ENCODE measurements at places on chromosomes 1 and 21.
A peak's percentile ranks its signal among the peaks of the same experiment; 100 is the strongest.

DNA sequence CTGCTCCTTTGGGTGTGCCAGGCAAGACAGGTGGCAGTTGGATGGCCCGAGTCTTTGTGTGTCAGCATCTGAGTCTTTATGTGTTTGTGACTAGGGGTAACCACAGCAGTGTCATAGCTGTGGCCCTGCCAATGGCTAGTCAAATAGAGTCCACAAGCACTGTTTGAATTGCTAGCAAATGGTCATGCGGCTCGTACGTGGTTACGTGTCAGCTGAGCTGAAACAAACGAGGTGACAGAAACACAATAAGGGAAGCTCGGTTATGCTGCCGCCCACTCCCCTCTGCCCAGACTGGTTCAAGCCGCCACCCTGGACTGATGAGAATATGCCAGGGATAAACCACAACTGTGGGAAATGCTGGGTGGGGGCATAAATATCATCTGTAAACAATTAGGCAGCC, 174.3 kb upstream of the LMO4 start:
- no peak overlapping the region for H3K4me3 ChIP-seq
- H3K4me1 ChIP-seq = peaks cover 4% of the 10 kb centered on the region

DNA sequence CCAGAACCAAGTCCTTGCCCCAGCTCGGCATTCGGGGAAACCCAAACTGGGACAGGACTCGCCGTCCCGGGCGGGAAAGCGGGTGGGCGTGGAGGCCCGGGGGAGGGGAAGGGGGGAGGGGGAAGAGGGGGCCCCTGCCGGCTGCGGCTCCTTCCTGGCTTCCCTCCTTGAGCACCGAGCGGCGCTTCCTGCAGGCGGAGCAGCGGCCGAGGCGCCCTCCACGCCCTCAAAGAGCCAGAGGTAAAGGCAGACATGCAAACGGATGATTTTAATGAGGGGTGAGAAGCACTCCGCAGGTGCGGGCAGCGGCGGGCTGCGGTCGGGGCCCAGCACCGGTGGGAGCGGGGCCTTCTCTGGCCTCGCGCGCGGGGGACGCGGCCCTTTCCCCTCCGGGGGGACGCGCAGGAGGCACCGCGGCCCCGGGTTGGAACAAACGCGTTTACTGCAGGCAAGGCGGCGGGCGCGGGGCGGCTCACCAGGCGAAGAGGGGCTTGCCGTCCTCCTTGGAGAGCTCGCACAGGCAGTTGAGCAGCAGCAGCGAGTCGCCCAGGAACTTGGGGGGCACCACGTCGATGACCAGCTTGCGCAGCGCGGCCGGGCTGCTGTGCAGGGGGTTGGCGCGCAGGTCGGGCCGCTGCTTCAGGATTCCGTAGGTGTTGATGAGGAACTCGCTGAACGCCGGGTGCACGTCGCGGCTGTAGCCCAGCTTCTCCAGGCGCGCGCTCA, 5.7 kb upstream of the FTCD start:
- H3K4me1 ChIP-seq = peaks cover 5% of the 10 kb centered on the region
- peak; percentile 61 for DNase-seq
- H3K27ac ChIP-seq = no peak overlapping the region
- no peak overlapping the region for H3K4me3 ChIP-seq
- no peaks in the 10 kb centered on the region for H3K27me3 ChIP-seq

DNA sequence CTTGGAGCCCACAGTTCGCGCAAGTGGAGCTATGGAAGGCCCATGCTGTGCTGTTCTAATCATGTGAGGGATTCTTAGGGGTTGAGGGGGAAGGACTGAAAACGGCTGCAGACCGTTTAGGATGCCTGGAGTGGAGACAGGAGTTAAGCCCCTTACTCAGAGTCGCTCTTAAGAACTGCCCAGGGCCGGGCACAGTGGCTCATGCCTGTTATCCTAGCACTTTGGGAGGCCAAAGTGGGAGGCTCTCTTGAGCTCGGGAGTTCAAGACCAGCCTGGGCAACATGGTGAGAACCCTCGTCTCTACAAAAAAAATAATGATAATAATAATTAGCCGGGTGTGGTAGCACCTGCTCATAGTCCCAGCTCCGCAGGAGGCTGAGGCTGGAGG, 1.1 kb downstream of the ZNF672 start:
- peaks cover 15% of the 10 kb centered on the region for H3K4me1 ChIP-seq
- no peak for DNase-seq
- no peaks in the 10 kb centered on the region for H3K36me3 ChIP-seq

GRCh38 chr21:21921410-21922232, 923.4 kb downstream of the NCAM2 start:
- no peak for DNase-seq
- H3K36me3 ChIP-seq = no peaks in the 10 kb centered on the region
- no peaks in the 10 kb centered on the region for H3K27me3 ChIP-seq
- H3K27ac ChIP-seq = no peak overlapping the region

DNA sequence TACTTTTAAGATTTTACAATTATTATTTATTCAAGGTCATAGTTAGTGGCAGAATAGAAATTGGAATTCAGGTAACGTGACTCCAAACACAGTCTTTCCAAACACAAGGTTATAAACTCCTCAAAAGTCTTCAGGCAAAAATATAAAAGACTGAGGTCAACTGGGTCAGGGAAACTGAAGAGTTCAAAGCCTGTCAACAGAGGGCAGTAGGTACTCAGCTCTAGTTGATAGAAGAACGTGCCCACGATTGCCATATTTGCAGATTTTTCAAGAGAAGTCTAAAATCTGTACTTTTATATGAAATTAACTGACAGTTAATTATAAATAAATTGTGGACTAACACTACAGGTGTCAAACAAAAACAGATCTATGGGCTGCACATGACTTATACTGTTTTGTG, 135.0 kb downstream of the LHX4 start:
- no peak overlapping the region for H3K4me3 ChIP-seq
- H3K4me1 ChIP-seq = no peaks in the 10 kb centered on the region
- no peaks in the 10 kb centered on the region for H3K27me3 ChIP-seq

DNA sequence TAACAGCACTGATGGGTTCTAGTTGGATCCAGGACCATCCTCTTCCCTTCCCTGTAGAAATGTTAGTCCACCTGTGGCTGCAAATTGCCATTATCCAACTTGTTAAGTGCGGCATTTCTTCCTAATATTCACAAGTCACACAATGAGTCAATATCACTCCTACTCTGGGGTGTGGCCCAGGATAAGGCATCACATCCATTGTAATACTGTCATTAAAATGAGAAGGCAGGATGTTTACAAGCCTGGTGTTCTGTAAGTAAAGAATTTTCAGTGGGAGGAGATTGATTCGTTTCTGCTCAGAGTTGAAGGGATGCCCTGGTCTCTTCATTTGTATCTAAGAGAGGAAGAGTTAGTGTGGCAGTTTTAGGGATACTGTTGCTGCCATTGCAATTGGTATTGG, 18.1 kb upstream of the ARHGAP29 start:
- H3K4me3 ChIP-seq = no peak overlapping the region
- H3K36me3 ChIP-seq = no peaks in the 10 kb centered on the region
- H3K4me1 ChIP-seq = peaks cover 19% of the 10 kb centered on the region

- no peaks in the 10 kb centered on the region for H3K36me3 ChIP-seq
- H3K4me3 ChIP-seq = peak overlapping the region; percentile 36
- peak; percentile 59 for DNase-seq
- H3K27ac ChIP-seq = peak overlapping the region; percentile 88
These were observed 19.8 kb upstream of the LBR start for GRCh38 chr1:225447650-225448089.

DNA sequence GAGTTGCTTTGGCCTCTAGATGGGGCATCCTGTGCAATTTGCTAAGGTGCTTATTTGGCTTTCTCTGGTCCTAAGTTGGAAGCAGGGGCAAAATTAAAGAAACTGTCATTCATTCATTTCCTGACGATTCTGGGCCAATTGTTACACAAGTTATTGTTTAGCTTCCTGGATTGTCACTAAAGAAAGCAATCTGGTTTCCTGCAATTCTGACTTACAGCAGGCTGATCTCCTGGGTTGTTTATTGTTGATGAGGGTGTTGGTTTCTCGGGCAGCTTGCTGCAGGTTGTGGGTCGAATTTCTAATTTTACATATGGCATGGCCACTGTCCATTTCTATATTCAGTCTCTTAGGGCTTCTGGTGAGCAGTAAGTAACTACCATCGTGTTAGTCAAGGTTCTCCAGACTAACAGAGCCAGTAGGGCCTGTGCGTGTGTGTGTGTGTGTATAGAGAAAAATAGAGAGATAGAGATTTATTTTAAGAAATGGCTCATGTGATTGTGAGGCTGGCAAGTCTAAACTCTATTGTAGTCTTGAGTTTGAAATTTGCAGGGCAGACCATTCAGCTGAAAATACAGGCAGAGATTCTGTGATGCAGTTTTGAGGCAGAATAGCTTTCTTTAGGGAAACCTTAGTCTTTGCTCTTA, 30.4 kb downstream of the CTH start:
- no peak overlapping the region for H3K4me3 ChIP-seq
- DNase-seq = no peak
- no peak overlapping the region for H3K27ac ChIP-seq
- H3K36me3 ChIP-seq = peaks cover 15% of the 10 kb centered on the region

- peaks cover 25% of the 10 kb centered on the region for H3K4me1 ChIP-seq
- no peak overlapping the region for H3K4me3 ChIP-seq
- no peaks in the 10 kb centered on the region for H3K36me3 ChIP-seq
- H3K27me3 ChIP-seq = no peaks in the 10 kb centered on the region
- H3K27ac ChIP-seq = no peak overlapping the region
These were observed 86.9 kb downstream of the NAV1 start for GRCh38 chr1:201625851-201626251.

- H3K27ac ChIP-seq = no peak overlapping the region
- no peaks in the 10 kb centered on the region for H3K27me3 ChIP-seq
- DNase-seq = no peak
- peaks cover 64% of the 10 kb centered on the region for H3K36me3 ChIP-seq
These were observed 2.3 kb upstream of the NRAS start for GRCh38 chr1:114718661-114719423.

GRCh38 chr1:93692026-93692425, 10.4 kb upstream of the BCAR3 start:
- H3K27ac ChIP-seq = peak overlapping the region; percentile 70
- no peaks in the 10 kb centered on the region for H3K27me3 ChIP-seq
- no peak for DNase-seq
- no peak overlapping the region for H3K4me3 ChIP-seq
- no peaks in the 10 kb centered on the region for H3K36me3 ChIP-seq

DNA sequence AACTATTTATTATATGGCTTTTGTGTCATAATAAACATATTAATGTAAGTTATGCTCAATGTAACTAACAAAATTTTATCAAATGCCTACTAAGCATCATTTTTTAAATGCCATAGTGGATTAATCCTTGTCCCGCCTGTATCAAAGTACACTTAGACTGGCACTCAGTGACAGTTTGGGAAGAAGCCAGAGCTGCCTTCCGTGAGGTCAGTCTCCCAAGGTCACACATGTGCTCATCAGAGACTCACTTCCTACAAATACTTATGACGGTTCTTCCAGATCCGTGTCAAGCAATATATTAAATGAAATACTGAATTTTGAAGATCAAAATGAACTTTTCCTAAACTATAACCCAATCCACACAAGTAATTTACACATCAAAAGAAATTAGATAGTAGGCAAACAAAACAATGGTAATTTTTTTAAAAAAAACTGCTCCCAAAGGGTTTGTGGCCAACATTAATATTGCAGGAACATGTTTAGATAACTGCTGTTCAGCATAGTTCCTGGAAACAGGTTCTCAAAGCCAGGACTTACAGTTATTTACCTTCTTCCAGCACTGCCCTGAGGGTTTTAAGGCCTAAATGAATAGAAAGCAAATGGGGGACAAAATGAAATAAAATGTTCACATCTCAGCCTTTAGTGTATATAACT, 27.2 kb downstream of the WLS start:
- DNase-seq = no peak
- H3K4me1 ChIP-seq = peaks cover 69% of the 10 kb centered on the region
- H3K36me3 ChIP-seq = no peaks in the 10 kb centered on the region
- no peak overlapping the region for H3K4me3 ChIP-seq
- H3K27me3 ChIP-seq = no peaks in the 10 kb centered on the region

- no peak overlapping the region for H3K27ac ChIP-seq
- DNase-seq = no peak
- no peaks in the 10 kb centered on the region for H3K4me1 ChIP-seq
- H3K27me3 ChIP-seq = no peaks in the 10 kb centered on the region
- H3K36me3 ChIP-seq = no peaks in the 10 kb centered on the region
These were observed 30.0 kb downstream of the CACHD1 start for GRCh38 chr1:64499966-64500365.

- H3K27ac ChIP-seq = no peak overlapping the region
- DNase-seq = no peak
- H3K36me3 ChIP-seq = no peaks in the 10 kb centered on the region
- H3K4me1 ChIP-seq = no peaks in the 10 kb centered on the region
- H3K27me3 ChIP-seq = peaks cover 3% of the 10 kb centered on the region
These were observed 6.3 kb upstream of the VPS26C start for GRCh38 chr21:37273440-37273839.

- DNase-seq = no peak
- no peaks in the 10 kb centered on the region for H3K27me3 ChIP-seq
- no peak overlapping the region for H3K27ac ChIP-seq
- H3K4me1 ChIP-seq = peaks cover 16% of the 10 kb centered on the region
- no peak overlapping the region for H3K4me3 ChIP-seq
These were observed 76.1 kb downstream of the CACHD1 start for GRCh38 chr1:64546013-64546412.

DNA sequence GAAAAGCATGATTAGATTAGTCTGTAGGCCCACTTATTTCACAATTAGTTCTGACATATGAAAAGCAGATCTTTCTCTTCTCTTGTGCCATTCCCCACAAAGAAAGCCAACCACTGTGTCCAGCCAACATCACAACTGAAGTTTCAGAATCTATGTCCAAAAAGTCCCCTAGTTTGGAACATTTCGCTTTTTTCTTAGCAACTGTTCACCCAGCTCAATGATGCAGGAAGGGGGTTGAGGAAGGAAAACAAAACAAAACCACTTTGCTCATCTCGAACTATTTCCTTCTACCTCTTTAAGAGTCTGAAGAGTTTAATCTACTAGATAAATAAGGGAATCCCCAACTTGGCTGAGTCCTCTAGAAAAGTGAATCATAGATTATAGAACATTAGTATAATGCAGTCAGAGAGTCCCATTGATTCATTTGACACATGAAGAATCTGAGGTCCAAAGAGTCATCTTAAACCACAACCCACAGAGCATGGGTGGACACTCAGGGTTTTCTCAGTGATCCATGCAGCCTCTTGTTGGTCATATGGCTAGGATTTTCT, 159.3 kb upstream of the SGIP1 start:
- H3K27ac ChIP-seq = no peak overlapping the region
- DNase-seq = no peak

DNA sequence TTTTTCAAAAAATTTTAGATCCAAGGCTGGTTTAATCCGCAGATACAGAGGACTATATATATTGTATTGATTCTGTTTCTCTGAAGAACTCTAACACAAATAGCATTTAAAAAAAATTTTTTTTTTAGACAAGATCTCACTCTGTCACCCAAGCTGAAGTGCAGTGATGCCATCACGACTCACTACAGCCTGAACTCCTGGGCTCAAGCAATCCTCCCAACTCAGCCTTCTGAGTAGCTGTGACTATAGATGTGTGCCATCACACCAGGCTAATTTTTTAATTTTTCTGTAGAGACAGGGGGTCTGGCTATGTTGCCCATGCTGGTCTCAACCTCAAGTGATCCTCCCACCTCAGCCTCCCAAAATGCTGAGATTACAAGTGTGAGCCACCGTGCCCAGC, 3.0 kb downstream of the ANKRD45 start:
- DNase-seq = no peak
- H3K4me1 ChIP-seq = peaks cover 4% of the 10 kb centered on the region
- no peak overlapping the region for H3K27ac ChIP-seq
- H3K4me3 ChIP-seq = no peak overlapping the region
- peaks cover 13% of the 10 kb centered on the region for H3K27me3 ChIP-seq

GRCh38 chr1:15526021-15526489, 593 bp upstream of the DNAJC16 start:
- H3K36me3 ChIP-seq = peaks cover 13% of the 10 kb centered on the region
- DNase-seq = peak; percentile 71
- no peaks in the 10 kb centered on the region for H3K27me3 ChIP-seq
- peak overlapping the region; percentile 94 for H3K27ac ChIP-seq
